ENCODE measurements at places on chromosomes 2 and 18.
A peak's percentile ranks its signal among the peaks of the same experiment; 100 is the strongest.

GRCh38 chr2:21379140-21379539 lies 255.4 kb downstream of the TDRD15 start:
- DNase-seq: no peak

DNA sequence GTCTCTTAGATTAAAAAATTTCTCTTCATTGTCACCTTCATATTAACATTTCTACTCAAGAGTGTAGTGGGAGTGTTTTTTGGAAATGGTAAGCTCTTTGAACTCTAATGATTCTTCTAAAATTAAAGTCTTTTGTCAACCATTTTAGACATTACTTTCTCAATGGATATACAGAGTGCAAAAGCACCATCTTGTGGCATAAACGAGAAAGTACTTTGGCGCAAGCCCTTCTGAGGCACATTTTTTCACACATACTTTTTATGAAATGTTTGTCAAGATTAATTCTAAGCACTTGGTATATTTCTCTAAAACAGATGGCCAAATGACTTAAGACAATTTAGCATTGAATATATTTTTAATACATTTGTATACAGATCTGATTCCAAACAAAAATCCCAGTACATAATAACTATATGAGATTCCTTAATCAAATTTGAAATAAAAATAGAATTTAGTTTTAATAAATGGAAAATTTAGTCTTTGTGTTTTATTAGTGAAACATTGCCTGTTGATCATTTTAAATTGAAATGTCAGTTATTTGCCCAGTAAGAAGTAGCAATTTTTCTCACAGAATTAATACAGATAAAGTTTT lies 63.3 kb upstream of the GALNT5 start:
- DNase-seq: no peak

GRCh38 chr2:238097988-238098871 lies 1.9 kb upstream of the ESPNL start:
- peak; percentile 50 for DNase-seq

DNA sequence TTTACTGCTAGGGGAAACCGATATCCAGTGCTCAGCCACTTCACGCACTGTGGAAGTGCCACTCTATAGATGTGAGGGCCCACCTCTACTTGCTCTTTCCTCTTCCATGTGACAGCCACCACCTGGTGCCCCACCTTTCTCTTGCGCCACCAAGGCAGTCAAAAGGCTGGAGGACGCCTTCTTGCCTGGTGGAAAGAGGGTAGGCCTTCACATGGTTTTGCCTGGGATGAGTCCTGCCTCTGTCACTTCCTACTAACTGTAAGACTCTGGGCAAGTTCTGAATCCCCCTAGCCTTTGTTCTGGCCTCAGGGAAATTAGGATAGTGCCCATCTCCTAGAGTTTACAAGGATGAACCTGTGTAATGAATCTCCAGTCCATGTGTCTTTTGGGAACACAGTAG lies 66.1 kb upstream of the ODC1 start:
- no peak for DNase-seq

DNA sequence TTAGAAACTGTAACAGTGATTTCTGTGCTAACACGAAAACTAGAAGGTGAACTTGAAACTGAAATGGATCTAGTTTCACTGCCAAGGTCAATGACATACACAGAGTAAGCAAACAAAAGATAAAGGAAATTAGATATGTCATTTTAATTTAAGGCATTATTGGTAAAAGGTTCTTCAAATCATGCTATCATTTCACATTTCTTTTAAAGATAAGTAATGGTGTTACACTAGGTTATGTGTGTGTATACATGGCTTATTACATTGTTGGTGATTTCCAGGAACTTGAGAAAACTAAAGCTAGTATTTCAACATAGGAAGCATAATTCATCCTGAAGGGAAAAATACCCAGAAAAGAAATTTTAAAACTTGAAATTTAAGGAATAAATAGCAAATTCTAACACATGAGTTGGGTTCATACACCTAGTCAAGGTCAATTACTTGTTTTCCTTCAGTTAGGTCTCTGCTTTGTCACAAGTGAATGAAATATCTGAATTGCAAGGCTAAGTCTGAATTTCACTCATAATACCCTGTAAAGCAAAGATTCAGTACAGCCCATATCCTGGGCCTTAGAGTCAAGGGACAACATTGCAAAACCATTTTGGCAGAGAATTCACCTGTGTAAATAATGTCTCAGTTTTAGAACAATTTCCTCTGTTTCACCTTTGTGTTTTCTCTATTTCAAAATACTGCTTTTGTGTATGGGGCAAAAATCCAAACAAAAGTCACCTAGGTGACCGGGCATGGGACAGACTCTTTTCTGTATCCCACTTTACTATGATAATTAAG lies 141.6 kb downstream of the SRBD1 start:
- no peak for DNase-seq

GRCh38 chr2:213021971-213022899 lies 129.2 kb downstream of the IKZF2 start:
- DNase-seq: no peak

- no peak for DNase-seq
Observed at GRCh38 chr2:21519821-21520220, 396.1 kb downstream of the TDRD15 start.

DNA sequence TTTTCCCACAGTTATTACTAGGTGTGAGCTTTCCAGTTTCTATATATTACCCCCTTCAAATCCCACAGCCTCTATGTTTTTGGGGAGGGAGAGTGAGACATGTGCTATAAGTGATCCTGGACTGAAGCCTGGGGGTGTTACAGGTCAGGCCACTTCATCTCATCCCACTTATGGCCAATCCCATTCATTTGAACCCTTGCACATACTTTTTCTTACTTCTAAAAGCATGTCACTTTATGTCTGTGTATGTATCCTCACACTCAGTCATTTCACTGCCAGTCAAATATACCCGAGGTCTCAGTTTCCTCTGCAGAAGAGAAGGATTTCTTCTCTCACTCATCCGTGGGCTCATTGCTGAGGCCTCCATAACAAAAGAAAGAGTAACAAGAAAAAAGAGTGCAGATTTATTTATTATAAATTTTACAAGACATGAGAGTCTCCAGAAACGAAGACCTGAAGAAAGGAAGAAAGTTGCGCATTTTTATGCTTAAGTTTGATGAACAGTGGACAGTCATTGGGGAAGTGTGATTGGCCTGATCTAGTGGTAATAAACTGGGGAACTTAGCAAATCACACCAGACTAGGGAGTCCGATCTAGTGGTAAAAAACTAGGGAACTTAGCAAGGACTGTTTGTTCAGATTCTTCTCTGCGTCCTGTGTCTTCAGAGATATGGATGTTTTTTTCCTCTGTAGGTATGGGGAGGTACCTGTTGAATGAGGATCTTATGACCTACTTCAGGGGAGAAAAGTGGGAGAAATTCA lies 52.1 kb downstream of the ICOS start:
- no peak for DNase-seq
